Urinary bladder (tissue), 4 donors: ENCODE measurements at places on chromosomes 5 and 9.

GRCh38 chr5:73122875-73123810, 2.8 kb downstream of the TMEM171 start:
- DNase-seq: no peak

- no peak for DNase-seq
Measured at GRCh38 chr9:78927099-78927940, 630.4 kb downstream of the PSAT1 start.

DNA sequence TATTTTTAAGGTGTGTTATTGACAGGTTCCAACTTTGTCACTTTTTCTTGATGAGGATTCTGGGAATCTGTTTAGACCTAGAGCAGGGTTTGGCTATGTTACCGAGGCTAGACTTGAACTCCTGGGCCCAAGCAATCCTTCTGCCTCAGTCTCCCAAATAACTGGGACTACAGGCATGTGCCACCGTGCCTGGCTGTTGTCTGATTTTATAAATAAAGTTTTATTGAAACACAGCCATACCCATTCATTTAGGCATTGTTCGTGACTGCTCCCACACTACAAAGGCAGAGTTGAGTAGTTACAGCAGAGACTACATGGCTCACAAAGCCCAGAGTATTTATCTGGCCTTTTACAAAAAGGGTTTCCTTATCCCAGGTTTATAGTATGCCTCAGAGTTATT, 80.5 kb upstream of the TTC23L start:
- DNase-seq: no peak

GRCh38 chr5:138792195-138792790, 39.1 kb downstream of the CTNNA1 start:
- no peak for DNase-seq

GRCh38 chr9:131727795-131728545, 11.9 kb downstream of the RAPGEF1 start:
- no peak for DNase-seq

GRCh38 chr9:135692410-135692809, 6.9 kb downstream of the SOHLH1 start:
- DNase-seq: no peak

DNA sequence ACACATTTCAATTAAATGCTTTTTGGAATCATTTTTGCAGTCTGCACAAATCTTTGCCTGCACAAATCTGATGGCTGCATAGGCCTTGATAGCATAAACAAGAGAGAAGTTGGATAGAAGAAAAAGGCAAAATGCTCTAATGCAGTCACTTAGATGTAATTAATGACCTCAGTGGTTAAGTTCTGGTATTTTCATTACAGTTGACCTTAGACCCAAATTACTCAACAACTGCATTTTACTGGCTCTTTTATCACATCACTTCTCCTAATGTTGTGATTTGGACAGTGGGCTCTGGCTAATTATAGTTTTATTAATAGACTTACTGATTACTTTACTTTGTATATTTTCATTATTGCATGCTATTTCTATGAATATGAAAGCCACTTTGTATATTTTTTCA, 34.3 kb downstream of the NTRK2 start:
- no peak for DNase-seq

- DNase-seq: no peak
Measured at GRCh38 chr9:13430368-13431221, 151.1 kb upstream of the MPDZ start.

- DNase-seq: no peak
Measured at GRCh38 chr9:82588301-82589180, 474.4 kb downstream of the RASEF start.

DNA sequence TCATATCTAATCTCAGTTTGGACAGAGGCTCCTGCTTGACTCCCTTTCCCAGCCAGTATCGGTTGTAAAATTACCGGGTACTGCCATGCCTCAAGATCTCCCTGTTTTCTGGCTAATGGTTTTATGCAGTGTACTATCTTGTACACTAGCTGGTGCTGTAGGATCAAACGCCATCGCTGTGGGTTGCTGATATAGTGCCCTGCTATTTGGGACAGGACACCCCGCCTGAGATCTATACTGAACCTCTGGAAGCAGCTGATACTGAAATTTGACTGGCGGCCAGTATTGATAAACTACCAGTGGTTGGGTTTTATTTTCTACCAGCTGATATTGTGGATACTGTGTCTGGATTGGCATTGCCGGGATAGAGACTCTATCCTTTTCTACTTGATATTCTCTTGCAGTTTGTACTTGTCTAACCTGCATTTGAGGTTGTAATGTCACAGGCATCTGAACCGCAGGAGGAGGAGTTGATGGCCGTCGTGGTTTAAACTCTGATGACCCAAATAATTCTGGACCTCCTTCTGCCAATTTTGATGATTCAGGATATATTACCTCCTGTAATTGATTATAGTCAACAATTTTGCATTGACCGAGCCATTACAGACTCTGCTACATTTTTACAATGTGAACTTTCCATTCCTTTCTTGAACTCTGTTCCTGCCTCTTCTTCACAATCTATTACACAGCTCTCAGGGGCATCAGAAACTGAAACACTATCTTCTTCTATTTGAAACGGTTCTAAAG, 112.5 kb upstream of the LARP1 start:
- no peak for DNase-seq

DNA sequence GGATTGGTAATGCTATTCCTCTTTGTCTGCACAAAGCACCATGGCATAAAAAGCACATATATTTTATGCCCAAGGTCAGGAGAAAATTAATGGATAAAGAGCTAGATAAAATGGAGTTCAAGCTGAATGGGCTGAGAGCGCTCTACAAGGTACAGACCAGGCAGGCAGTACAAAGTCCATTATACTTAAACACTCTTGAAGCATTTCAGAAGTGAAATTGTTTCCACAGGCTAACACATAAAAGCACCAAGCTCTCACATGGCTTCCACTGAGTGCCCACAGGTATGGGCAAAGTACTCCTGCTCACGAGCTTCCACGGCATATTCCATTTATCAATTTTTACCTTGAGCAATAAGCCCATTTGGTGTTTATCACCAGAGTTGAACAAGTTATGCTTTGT, 771.2 kb upstream of the DMAC1 start:
- DNase-seq: no peak

DNA sequence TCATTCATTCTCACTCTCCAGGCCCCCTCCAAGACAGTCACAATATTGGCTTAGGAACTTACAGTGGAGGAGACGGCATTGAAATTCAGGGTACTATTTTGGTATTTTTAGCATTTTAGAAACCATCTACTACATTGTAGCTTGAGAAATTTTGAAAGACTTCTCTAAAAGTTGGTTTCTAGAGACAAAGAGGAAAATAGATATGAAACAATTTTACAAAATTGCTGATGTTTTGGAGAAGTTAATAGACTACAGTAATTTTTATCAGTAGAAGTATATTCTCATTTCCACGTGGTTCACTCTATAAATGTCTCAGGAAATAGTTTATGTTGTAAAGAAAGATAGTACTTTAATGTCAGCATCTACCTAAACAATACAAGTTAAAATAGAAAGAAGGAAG, 63.2 kb upstream of the ZSWIM6 start:
- no peak for DNase-seq

DNA sequence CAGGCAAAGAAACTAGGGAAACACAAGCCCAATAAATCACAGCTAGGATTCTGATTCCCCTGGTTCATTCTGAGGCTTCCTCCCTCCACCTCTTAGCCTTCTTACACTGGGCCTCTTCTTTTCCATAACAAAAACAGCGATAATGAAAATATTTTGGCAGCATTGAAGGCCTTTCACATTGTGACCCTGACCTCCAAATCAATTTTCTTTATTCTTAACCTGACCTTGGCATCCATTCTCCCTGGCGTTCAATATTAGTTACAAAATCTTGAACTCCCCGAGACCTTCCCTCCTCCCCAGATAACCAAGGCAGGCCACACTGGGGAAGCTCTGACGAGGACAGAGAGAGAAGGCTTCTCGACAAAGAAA, 399.9 kb downstream of the ZSWIM6 start:
- no peak for DNase-seq

DNA sequence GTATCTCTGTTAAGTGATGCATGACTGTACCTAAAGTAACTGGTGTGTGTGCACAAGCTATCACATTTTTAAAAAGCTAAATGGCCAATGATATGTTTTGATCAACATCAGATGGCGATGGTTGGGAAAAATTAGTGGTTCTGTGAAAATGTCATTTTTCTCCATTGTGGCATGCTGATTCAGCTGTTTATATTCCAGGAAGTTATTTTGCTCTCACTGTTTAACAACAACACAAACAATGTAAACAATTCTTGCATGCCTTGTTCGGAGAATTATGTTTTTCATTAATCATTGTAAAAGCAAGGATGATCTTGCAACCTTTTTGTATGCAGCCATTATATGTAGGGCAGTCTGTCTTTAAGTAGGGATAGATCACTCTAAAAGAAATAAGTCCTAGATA, 106.1 kb upstream of the LHFPL2 start:
- DNase-seq: no peak

- no peak for DNase-seq
Measured at GRCh38 chr9:35920051-35920620, 10.8 kb downstream of the SPAAR start.

DNA sequence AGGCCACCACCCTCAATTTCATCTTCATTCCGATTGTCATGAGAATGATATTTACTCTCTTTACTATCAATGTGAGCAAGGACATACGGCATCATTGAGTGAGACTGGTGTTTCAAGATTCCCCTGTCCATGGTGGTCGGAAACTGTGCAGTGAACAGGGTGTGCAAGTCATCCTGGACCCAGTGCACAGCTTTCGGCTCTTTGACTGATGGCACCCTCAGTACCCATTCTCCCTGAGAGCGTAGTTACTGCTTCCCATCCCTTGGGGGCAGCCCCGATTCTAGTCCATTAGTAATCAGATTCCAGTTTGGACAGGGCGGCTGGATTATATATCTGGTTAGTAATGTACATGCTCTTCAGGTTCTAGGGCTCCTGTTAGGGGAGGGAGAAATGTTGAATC, 61.7 kb upstream of the SUB1 start:
- DNase-seq: no peak
